Muscle of back (tissue), 13 donors: ENCODE measurements at places on chromosomes 1 and 21.
A peak's percentile ranks its signal among the peaks of the same experiment; 100 is the strongest.

- DNase-seq, result no peak
Observed at GRCh38 chr1:210236386-210236839, 3.8 kb downstream of the SERTAD4 start.

DNA sequence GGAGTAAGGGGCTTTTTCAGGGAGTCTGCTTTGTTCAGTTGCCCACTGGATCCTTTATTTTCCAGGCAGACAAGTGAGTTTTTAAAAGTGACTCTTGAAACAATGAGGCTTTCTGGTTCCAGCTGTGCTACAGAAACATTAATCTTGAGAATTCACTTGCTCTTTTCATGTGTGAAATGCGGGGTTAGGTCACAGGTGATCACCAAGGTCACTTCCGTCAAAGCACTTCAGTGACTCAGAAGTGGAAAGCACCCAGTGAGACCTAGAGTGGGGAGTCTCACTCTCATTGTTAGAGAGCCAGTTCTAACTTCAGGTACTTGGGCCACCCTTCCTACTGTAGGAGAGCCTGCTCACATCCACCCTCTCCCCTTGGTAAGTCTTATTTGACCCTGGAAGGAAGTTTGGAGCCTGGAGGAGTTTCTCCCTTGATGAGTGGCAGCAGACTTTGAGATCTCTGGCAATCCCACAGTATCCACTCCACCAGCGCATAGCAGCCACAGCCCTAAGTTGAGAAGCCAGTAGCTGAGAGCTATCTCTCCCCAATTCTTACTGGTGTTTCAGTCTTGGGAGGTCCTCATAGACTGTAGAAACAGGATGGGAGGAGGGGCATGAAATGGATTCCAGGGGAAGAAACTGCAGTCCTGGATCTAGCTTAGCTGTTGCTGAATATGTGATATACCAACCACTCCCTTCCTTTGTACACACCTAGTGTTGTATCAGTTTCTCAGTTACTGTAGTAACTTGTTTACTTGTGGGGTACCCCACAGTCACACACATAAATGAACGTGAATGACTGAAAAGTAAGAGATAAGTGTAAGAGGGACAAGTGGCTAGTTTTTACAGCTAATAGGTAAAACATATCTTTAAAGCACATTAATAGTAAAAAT lies 3.1 kb downstream of the TACSTD2 start:
- no peak for DNase-seq

DNA sequence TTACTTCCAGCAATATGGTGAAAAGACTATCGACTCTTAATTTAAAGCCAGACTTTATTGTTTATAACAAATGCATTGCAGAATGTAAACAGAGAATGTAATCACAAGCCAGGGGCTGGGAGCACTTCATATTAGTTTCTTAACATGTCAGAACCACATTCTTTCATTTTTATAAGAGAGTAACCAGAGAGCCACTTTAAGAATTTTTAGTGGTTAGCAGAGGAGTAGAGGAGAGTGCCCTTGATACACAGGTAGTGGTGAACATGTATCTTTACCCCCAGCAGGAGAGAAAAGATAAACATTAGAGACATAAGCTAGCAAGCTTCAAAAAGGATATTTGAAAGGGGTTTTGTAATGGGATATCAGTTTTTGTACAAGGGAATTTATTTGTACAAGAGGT lies 11.1 kb downstream of the AMY2B start:
- no peak for DNase-seq

- DNase-seq, result peak; percentile 60
Observed at GRCh38 chr1:27656157-27656893, 15.7 kb downstream of the IFI6 start.

- no peak for DNase-seq
Observed at GRCh38 chr1:172537366-172537765, 4.4 kb downstream of the SUCO start.

GRCh38 chr1:94543893-94544635 lies 2.5 kb upstream of the F3 start:
- no peak for DNase-seq

DNA sequence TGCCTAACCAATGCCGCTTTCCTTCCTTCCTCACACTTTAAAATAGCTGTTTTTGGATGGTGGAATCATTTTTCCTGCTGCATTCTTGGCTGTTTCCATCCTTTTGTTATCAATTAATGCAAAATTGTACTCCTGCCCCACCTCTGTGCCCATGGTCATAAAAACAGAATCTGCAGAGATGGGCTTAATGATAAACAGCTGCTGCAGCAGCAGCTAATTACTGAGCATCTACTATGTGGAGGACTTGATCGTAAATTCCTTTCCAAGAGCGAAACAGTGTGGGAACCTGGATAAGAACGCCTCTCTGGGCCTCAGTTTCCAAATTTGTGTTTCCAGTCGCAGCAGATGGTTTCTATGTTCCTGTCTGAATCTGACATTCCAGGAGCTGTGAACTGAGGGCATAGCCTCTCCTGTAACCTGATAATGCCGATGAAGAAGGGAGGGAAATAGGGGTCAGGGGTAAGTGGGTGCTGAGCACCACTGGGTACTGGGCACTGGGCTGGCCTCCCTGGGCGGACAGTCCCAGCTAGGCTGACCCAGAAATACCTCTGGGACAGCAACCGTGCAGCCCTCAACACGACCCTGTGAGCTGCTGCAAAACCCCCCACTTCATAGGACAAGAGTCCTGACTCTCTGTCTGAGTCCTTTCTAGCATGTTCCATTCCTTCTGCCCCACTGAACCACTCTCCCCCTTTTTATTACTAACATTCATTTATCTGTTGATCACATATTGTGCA lies 121.7 kb downstream of the DMRTB1 start:
- DNase-seq, result no peak

DNA sequence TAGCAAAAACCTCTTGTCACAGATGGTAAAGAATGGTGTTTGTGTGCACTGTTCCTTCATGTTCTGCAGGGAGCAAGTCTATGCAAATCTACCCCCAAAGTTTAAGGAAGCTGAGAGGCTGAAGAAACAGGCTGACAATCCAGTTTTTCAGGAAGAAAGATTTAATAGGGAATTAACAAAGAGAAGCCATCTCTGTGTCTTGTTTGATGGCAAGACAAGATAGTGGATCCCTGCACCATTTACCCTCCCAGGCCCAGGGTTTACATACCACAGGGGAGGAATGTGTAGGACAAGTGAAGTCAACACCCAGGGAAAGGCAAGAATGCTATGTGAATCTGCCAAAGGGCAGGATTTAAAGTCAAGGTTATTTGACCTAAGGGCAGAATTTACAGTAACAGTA lies 48.1 kb upstream of the FNBP1L start:
- DNase-seq, result no peak

DNA sequence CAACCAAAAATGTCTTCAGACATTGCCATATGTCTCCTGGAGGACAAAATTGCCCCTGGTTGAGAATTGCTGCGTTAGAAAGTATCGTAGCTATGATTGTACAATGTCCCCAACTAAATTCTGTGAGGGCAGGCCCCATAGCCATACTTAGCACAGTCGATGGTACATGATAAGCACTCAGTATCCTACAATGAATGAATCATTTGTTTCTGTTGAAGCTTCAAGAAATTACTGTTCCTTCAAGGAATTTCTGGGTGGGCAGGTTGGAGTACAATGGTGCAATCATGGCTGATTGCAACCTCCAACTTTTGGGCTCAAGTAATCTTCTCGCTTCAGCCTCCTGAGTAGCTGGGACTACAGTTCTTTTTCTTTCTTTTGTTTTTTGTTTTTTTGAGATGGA lies 4.7 kb downstream of the CAP1 start:
- DNase-seq, result no peak

DNA sequence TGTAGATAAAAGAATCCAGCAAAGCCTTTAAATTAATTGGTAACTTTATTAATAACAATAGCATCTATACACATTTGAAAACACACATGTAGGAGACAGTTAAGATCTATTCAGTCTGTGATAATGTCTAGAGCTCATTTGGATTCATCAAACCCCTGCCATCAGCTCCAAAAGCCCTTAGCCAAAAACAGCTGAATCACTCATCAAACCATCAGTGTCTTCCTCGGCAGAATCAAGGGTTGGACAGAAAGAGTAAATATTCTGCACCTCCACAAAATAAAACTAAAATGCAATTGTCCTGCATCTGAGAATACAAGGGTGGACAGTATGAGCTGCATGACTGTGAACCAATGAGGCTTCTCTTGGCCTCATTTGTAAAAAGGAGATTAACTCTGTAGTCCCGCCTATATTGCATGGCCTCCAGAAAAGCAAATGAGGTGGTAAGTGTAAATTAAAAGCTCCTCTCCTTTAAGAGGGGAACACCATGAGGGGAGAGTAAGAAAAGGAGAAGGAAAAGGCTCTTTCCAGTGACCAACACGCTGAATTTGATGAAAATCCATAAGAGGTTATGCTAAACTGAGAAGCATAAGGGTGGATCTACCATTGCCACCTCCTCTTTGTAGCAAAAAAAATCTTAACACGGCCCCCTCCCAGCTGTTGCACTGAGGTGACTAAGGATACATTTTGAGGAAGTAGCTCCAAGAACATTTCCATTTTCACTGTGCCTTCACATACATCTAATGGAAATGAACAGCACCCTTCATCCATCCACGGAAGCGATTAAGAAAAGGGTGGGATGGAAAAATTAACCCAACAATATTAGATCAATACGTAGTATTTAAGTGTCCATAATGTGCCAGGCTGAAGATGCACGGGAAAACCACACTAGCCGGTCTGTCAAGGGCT lies 14.7 kb upstream of the BOLA1 start:
- DNase-seq, result peak; percentile 29

DNA sequence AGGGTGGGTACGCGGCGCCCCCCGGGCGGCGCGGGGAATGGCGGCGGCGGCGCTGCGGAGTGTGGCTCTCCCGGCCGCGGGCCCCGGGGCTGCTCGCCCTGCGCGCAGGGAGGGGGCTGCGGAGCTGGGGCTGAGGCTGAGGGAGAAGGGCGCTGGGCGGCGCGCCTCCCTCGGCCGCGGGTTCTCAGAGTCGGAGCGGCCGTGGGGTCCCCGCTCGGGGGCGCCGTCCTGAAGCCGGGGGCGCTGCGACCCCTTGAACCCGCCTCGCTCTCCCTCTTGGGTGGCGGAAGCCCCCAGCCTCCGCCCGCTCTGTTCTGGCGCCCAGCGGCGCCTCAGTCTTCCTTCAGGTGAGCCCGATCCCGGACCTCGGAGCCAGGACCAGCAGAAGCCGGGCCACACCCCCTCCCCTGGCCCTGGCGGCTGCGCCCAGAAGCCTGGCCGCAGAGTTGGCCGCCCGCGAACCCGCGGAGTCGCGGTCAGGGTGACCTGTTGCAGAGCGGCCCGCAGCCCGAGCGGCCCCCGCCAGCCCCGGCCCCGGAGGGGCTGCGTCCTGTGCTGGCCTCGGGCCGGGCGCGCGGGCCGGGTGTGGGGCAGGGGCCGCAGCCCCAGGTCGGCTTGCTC lies 532 bp downstream of the RALGPS2 start:
- no peak for DNase-seq

DNA sequence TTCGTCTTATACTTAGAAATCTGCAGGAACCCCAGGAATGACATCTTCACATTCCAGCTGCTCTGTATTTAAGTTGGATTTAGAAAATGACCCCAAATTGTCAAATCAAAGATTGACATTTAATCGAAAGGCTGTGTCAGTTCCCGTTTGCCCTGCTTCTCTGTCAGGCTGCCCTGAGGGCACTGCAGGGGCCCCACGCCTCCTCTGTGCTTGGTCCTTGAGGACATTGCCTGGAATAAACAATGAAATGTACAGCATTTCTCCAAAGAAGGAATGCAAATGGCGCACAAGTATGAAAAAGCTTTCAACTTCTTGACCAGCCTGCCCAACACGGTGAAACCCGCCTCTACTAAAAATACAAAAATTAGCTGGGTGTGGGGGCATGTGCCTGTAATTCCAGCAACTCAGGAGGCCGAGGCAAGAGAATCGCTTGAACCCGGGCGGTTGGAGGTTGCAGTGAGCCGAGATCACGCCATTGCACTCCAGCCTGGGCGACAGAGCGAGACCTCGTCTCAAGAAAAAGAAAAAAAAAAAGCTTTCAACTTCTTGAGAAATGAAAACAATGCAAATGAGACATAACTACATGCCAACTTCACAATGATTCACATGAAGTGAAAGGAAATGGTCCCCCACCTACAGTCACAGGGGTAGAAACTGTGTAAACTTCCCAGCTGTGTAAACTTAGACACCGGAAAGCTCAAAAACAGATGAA lies 3.0 kb downstream of the TMPRSS3 start:
- DNase-seq, result no peak

DNA sequence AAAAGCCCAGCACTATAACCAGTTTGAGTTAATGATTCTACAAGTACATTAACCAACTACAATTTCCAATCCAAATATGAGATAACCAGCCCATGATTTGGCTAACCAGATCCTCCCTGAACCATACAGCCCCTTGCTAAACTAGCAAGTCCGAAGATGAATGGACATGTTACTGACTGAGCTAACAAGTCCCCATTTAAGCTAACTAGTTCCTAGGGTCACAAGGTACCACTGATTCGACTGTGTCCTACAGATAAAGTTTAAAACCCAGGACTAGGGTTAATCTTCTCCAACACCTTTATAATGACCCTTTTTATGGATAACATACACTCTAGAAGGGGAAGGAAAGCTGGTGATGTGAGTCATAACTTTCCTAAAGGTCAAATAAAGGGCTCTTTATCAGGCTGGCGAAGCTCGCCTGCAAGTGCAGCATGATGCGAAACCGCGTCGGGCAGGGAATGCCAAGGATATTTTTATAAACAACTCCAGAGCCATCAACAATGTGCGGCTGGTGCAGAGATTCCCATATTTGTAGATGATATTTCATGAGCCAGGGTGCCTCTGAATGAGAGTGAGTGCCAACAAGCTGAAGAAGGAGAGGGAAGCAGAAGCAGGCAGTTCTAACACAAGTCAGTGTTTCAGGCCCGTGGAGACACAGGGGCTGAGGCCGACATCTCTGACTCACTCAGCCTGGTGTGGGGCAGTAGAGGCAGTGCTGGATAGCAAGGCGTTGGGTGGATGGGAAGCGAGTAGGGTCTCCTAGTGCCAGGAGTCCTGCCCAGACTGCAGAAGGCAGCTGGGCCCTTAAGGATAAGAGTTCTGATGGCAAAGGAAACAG lies 75.6 kb upstream of the ROR1 start:
- no peak for DNase-seq

DNA sequence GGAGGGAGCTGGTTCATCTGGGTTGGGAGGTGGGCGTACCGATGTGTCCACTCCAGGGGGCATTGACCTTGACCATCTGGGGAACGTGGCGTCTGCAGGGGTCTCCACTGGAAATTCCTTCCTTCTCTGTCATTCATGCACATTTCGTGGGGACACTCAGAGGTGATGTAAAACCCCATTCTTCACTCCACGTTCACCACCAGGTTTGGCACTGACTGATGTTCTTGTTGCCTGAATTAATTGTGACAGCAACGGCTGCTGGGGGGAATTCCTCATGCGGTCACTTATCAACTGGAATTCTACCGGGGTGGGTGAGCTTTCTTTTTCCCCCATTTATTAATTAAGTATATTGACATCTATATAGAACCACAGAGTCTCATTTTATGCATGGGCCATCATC lies 18.1 kb upstream of the POFUT2 start:
- DNase-seq, result no peak

DNA sequence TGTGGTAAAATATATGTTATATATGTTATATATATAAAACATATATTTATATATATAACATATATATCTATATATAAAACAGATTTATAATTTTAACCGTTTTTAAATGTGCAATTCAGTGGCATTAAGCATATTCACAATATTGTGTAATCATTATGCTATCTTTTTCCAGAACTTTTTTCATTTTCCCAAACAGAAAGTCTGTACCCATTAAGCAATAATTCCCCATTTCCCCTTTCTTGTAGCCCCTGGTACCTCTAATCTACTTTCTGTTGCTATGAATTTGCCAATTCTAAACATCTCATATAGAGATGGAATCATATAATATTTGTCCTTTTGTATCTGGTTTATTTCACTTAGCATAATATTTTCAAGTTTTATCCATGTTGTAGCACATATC lies 10.7 kb upstream of the ARHGEF11 start:
- DNase-seq, result no peak

GRCh38 chr21:45322960-45323461 lies 35.3 kb upstream of the POFUT2 start:
- DNase-seq, result no peak
